Left colon (tissue), 2 donors: ENCODE measurements at places on chromosomes 16 and 17.

GRCh38 chr17:538181-538973 is 176.3 kb downstream of the VPS53 start:
- DNase-seq: no peak

DNA sequence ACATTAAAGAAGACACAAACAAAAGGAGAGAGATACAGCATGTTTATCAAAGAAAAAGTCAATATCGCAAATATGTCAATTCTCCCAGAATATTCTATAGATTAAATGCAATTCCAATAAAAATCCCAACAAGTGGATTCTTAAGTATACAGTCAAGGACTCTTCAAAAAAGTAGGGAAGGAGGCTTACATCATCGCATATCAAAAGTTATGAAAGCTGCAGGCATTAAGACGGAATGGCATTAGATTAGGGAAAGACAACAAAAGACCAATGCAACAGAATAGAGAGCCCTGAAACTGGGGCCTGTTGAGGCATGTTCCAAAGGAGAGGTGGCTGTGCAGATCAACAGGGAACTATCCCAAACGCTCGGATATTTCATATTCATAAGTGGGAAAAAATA is 76.0 kb downstream of the MARCHF10 start:
- DNase-seq: no peak

DNA sequence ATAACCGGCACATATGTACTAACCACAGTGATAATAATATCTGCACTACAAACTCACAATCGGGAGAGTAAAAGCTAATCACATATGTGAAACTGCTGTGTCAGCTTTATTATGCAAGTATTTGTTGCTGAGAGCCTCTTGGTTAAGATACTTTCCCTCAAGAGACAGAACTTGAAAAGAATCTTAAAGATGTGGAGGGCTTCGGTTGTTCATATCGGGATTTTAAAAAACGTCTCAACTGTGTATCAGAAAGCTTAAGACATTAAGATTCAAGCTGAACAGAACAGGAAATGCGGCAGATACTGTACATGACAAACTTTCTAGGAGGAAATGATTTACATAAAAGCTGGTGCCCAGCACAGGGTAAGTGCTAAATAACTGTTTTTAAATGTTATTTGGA is 27.5 kb upstream of the HLF start:
- no peak for DNase-seq

- no peak for DNase-seq
These were observed 95.1 kb downstream of the ZFHX3 start for GRCh38 chr16:72952811-72953271.

- no peak for DNase-seq
These were observed 53.8 kb downstream of the TEKT5 start for GRCh38 chr16:10640934-10641333.

DNA sequence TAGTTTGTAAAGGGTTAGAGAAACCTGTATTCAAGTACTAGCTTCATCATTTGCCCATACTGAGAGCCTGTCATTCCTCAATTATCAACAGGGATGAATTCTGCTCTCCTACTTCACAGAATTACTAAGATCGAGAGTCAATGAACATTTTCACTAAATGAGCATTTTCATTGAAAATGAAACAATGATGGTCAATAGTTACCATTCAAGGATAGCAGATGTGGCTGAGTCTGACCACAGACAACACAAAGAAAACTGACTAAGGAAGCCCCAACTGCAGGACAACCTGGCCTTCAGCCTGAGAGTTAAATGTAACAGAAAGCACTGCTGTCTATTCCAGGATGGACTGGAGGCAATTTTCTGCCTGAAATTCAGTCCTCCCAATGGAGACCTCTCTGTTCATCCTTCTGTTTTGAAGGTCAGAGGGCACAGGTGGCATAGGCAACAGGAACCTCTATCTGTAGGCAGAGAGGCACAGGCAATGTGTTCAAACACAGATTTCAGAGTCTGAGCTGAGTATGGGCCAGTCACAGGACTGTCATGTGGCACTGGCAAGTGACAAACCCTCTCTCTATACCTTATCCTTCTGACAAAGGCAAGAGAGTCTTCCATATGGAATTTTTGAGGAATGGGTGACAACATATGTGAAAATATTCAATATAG is 19.5 kb downstream of the TRAF4 start:
- DNase-seq: no peak

DNA sequence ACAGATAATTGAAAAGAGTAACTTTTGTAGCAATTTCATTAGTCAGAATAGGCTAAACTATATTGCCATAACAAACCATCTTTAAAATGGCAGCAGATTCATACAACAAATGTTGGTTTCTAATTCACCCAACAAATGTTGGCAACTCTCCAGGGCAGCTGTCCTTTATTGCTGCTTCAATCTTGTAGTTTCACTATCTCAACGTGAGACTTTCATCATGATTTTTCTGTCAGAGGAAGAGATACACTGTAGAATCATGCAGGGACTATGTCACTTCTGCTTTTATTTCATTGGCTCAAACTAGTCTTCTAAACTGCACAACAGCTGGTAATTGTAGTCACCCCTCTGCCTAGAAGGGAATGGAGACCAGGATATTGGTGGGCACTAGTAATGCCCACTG is 174.2 kb downstream of the TANC2 start:
- DNase-seq: peak; percentile 47

DNA sequence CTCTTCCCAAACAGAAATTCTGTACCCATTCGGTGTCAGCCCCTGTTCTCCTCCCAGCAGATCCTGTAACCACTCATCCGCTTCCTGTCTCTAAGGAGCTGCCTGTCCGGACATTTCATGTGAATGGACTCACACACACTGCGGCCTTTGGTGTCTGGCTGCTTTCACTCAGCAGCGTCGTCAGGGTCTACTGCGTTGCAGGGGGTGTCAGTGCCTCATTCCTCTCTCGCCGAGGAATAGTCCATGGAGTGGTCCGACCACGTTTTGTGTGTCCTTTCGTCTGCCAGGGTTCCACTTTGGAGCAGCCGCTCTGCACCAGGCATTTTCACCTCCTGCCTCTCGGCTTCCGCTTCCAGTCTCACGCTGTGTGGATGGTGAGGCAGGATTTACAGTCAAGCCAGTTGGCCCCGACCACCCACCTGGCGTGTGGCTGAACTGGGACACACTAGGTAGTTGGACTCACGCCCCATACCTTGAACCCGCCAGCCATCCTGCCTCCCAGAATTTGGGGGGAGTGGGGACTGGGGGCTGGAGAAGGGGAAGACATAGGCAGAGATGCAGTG is 188.2 kb upstream of the CIBAR2 start:
- no peak for DNase-seq

DNA sequence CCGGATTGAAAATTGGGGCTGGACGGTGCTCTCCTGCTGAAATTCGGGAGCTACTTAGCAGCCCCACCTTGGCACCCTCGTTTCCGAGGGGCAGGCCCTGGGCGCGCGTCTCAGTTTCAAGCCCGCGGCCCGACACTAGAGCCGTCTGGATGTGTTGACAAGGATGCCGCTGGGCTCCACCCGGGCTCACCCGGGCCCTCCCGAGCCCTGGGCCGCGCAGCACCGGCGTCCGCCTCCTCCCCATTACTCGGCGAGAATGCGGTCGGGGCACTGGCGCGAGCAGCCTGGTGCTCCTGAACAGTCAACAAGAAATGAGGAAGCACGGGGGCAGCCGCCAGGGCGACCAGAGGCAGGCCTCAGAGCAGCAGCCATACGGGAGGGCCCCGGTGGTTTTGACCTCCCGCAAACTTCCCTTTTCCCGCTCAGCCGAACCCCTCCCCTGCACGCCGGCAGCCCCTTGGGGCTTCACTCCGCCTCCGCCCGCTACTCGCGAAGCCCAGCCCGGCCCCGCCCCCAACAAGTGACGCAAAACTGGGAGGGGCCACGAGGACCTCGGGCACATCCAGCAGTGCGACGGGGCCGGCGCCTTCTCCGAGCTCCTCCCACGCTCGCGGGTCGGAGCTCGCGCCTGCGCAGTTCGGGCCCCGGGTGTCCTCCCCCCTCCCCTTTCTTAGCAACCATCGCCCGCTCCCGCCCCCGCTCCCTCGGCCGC is 447 bp upstream of the SEC14L1 start:
- peak; percentile 99 for DNase-seq

- DNase-seq: no peak
These were observed 47.9 kb downstream of the RAB11FIP3 start for GRCh38 chr16:473046-474043.

- no peak for DNase-seq
These were observed 48.7 kb downstream of the RGS9 start for GRCh38 chr17:65185668-65186382.

DNA sequence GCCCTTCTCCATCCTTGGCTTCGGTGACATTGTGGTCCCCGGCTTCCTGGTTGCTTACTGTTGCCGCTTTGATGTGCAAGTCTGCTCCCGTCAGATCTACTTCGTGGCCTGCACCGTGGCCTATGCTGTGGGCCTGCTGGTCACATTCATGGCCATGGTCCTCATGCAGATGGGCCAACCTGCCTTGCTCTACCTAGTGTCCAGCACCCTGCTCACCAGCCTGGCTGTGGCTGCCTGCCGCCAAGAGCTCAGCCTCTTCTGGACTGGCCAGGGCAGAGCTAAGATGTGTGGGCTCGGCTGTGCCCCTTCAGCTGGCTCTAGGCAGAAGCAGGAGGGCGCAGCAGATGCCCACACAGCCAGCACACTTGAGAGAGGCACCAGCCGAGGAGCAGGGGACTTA is 1.5 kb downstream of the SPPL2C start:
- no peak for DNase-seq

DNA sequence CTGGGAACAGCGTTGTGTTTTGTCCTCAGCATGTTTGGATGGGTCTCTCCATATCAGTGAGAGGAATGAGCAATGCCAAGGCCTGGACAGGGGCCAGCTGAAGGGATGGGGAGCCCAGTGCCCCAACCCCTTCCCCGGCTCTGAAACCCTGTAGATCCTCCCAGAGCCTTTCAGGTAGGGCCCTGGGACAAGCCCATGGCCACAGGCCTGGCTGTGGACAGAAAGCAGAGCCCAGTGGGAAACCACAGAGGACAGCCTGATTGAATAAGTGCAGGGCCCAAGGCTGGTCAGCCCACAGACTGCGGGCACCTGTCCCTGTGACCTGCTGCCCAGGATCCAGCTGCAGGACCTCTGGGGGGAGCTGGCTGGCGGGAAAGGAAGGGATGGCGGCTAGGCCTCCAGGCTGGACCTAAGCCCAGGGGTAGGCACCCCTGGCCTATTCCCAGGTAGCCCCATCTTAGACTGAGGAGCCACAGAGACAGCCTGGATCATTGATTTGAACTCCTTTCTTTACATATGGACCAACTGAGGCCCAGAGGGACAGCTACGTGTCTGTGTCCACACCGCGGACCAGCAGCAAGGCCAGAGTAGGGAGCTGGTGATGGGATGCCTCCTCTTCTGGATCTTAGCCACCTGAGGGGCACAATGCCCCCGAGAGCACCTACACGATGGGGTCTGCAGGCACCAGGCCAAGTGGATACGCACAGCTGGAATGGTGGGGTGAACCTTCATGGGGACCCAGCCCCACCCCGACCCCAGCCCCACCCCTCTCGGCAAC is 1.3 kb downstream of the CCDC102A start:
- DNase-seq: no peak

- no peak for DNase-seq
These were observed 23.4 kb downstream of the C1QTNF1 start for GRCh38 chr17:79047291-79047920.

GRCh38 chr16:49726155-49726554 is 129.8 kb downstream of the ZNF423 start:
- DNase-seq: no peak
